Umbilical cord (tissue), 2 donors: ENCODE measurements at places on chromosomes 7 and 10. TPM values are rescaled to one million over a fixed set of nuclear protein-coding genes. Genes with fewer than 3 reads are reported as not detected.

The TPST1 gene
- 88.1 TPM for total RNA-seq

The COPG2 gene
- 22.9 TPM for total RNA-seq

The HTR7 gene
- total RNA-seq = 6.0 TPM

The CISD1 gene
- total RNA-seq = 5.5 TPM

The TWNK gene
- total RNA-seq = 8.7 TPM

The GHITM gene
- 118 TPM for total RNA-seq

The CTNNA3 gene
- total RNA-seq = 32.7 TPM

The CLEC2L gene
- 0.96 TPM for total RNA-seq

The AHCYL2 gene
- total RNA-seq = 6.7 TPM

The FHIP2A gene
- total RNA-seq = 25.3 TPM

The WASHC2C gene
- 15.4 TPM for total RNA-seq

The PLEKHA8 gene
- total RNA-seq = 13.0 TPM

The ARHGAP21 gene
- total RNA-seq = 102 TPM

The PAX4 gene
- 2.9 TPM for total RNA-seq

The ABCC2 gene
- total RNA-seq = 0.72 TPM

The TEX47 gene
- total RNA-seq = 1.2 TPM

The PRKAR2B gene
- total RNA-seq = 5.8 TPM

The GIMAP8 gene
- 1.2 TPM for total RNA-seq

The MTPN gene
- 87.2 TPM for total RNA-seq

The EPDR1 gene
- total RNA-seq = 13.0 TPM

The GJC3 gene
- total RNA-seq = not detected

The SEMA3C gene
- 93.4 TPM for total RNA-seq

The FIGNL1 gene
- 9.6 TPM for total RNA-seq

The MOGAT3 gene
- 3.9 TPM for total RNA-seq

The CELF2 gene
- total RNA-seq = 10.1 TPM

The NUDT13 gene
- total RNA-seq = 8.4 TPM

The DLX6 gene
- 2.4 TPM for total RNA-seq

The CYP26C1 gene
- 0.24 TPM for total RNA-seq

The NRCAM gene
- 8.9 TPM for total RNA-seq

The TDRD1 gene
- total RNA-seq = 0.24 TPM

The PTEN gene
- 114 TPM for total RNA-seq

The PNLIPRP2 gene
- not detected for total RNA-seq

The PCLO gene
- total RNA-seq = 6.7 TPM

The TEX36 gene
- not detected for total RNA-seq

The PTPRN2 gene
- 0.72 TPM for total RNA-seq

The SERPINE1 gene
- total RNA-seq = 152 TPM

The PON1 gene
- 0.24 TPM for total RNA-seq

The ANKRD7 gene
- not detected for total RNA-seq

The GSTO2 gene
- total RNA-seq = 1.2 TPM

The LRRC17 gene
- 3.1 TPM for total RNA-seq

The PRLHR gene
- total RNA-seq = 1.4 TPM

The PPA1 gene
- 134 TPM for total RNA-seq

The CCDC186 gene
- 42.6 TPM for total RNA-seq

The GJD4 gene
- 0.48 TPM for total RNA-seq

The PLAC9 gene
- total RNA-seq = 169 TPM

The LRRN3 gene
- total RNA-seq = 4.3 TPM

The UFSP1 gene
- total RNA-seq = 3.1 TPM

The GPR26 gene
- total RNA-seq = 0.72 TPM

The CCDC3 gene
- 56.8 TPM for total RNA-seq

The BMPER gene
- 83.3 TPM for total RNA-seq

The AGR2 gene
- 18.3 TPM for total RNA-seq

The MRM2 gene
- 9.1 TPM for total RNA-seq

The C10orf105 gene
- total RNA-seq = 0.48 TPM
